Ecto neural progenitor cell (in vitro differentiated cells): ENCODE measurements at places on chromosomes 11 and 22.

DNA sequence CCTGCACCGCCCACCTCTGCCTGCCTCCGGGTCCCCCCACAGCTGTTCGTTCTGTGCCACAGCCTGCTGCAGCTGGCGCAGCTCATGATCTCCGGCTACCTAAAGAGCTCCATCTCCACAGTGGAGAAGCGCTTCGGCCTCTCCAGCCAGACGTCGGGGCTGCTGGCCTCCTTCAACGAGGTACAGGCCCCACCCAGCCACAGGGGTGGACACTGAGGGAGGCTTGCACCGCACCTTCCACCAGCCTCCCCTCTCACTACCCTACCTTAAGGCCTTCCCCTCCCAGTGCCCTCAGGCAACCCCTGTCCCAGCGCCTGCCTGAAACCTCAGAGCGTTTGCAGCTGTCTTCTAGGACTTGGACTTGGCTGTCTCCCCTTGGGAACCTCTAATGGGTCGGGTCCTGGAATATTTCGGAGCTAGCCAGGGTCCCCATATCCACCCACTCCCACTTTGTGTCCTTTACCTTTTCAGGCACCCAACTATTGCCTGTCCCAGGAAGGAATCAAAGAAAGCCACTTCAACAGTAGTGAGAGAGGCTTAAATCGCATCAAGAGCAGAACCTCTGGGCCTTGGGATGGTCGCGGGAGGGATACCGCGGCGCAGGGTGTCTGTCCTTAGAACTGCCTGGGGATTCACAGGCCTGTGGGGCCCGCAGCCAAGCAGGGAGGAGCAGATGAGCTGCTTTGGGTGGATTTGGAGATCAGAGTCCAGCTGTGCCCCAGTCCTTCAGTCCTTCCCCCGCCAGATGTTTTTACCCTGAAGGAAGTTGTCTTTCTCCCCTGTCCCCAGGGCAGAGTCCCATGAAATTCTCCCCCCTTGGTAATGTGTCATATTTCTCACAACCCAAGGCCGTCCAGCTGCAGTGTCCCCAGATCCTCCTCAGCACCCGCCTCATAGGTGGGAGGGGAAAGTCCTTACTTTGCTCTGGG is 13.3 kb downstream of the SLCO2B1 start:
- no peak for DNase-seq

GRCh38 chr11:128530118-128531074 is 57.0 kb downstream of the ETS1 start:
- DNase-seq = no peak

- DNase-seq = peak; percentile 54
Observed at GRCh38 chr11:102287964-102288724, 29.1 kb upstream of the BIRC3 start.

DNA sequence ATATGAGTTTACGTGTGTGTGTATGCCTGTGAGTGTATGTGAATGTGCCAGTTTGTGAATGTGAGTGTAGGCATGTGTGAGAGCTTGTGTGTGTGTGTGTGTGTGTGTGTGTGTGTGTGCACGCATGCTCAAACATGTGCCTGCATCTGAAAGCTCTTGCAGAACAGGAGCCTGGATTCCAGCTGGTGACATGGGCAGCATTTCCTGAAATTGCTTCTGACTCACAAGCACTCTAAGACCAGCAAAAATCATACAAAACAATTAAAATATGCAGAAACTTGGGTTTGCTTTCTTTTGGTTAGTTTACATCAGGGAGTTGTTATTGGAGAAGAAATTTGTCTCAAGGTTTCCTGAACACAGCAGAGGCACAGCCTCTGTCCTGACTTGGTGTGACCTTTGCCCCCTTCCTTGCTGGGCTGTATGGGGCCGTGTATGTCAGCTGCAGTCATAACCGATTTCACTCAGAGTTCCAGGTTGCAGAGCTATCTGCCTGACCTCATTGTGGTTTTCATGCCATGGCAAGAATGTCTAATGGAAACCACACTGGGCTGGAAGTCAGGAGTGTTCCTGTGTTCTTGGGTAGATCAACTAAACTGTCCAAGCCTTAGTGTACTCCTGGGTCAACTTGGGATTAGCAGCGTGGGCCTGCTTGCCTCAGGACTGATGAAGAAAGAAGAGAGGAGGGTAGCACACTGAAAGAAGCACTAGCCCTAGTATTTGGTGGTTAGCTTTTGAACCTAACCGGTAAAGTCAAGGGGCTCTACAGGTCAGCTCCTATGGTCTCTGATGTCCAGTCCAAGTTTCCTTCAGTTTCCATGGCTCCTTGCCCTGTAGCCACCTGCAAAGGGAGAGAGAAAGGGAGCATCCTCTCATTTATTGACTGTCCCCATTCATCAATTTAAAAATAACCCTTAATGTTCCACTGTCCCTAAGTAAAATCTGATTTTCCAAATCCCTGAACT is 143.7 kb downstream of the SNX19 start:
- peak; percentile 23 for DNase-seq

DNA sequence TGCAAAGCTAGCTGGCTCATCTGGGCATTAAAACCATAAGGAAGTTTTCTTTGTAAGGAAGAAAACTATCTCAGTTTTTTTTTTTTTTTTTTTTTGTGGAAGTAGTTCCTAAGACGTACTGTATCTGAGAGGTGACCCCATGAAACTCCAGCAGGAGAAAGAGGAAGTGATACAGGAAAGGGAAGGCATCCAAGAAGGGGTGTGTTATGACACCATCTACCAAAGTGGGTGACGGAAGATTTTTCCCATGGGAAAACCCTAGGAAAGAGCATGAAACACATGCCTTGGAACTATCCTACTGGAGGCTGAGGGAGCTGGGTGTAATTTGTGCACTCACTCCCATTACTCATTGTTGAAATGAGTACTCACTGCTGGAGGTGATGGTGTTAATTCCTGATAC is 63.8 kb upstream of the ARHGAP20 start:
- DNase-seq = no peak

- DNase-seq = no peak
Observed at GRCh38 chr11:66042996-66043906, 5.7 kb downstream of the GAL3ST3 start.

DNA sequence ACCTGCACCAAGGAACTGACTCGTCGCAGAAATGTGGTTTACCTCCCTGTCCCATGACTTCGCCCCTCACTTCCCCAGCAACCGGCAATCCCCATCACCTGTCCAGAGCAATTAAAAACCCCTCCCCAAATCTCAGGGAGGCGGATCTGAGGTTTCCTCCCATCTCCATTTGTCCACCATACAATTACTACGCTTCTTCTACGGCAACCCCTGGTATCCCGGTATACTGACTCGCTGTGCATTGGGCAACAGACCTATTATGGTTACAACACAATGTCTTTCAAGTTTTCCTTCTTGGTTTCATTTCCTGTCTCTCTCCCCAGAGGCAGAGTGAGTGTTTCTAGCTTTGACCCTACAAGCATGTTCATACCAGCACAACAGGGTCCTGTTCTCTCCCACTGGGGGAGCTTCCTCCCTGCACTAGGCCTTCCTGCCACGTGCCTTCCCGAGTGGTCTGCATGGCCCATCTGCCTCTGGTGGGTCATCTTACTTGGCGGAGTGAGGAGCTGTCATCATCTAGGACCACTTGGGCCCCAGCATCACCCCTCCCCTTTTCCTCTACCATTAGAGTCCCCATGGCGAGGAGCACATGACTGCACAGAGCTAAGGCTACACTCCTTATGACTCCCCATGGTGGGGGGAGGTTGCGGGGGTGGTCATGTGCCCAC is 30.3 kb upstream of the NAP1L4 start:
- no peak for DNase-seq

- DNase-seq = no peak
Observed at GRCh38 chr11:9601037-9601875, 27.8 kb downstream of the WEE1 start.

- no peak for DNase-seq
Observed at GRCh38 chr22:29692327-29692640, 27.5 kb upstream of the CABP7 start.

GRCh38 chr11:97761175-97761574 is 1259.6 kb upstream of the CNTN5 start:
- DNase-seq = no peak

DNA sequence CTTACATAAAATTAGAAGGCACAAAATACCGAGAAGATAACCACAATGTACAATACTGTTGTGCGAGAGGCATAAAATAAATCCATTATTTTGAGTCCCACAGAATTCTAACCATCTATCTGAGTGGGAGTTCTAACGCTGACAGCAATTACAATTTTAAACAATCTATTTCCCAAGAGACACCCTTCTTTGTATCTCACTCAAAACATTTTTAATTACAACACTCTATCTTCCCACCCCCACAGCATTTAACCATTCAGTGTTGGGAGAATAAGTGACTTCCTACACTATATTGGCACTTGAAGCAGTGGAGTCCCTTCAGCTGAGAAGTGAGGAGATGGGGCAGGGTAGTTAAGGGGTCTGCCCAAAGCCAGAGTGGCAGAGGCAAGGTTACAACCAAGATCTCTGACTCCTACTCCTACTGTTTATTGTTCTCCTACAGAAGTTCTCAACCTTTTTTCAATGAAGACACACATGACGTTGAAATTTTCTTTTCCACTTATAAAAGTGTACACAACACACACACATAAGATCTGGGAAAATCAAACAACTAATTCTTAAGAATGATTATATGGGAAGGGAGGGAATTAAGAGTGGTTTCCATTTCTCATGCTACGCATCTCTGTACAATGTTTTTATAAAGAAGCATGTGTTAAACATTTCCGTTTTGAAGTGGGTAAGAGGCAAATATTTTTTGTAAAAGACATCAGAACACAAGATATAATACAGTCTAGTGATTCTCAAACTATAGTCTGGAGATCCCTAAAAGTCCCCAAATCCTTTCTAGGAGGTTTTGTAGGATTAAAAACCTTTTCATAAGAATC is 10.9 kb downstream of the SLC25A17 start:
- no peak for DNase-seq

DNA sequence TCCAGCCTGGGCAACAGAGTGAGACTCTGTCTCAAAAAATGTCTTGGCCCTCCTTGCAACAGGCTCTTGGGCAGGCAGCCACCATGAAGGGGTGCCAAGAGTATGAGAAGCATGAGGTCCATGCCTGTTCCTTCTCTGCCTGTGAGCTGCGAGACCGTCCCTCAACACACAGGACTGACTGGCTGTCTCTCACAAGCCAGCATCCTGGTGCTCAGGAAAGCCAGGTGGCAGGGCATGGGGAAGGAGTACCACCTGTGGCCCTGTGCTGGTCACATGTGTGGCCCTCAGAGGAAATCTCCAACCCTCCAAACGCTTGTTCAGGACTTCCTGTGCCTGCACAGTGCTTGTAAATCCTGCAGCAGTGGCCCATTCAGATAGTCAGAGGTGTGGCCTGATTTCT is 83.2 kb downstream of the ATXN10 start:
- no peak for DNase-seq

- peak; percentile 69 for DNase-seq
Observed at GRCh38 chr11:36455658-36456111, 54.4 kb downstream of the TRAF6 start.
